ENCODE measurements at places on chromosomes 3 and 15.

GRCh38 chr3:53230041-53230621, 25.7 kb downstream of the TKT start:
- peak overlapping the region; percentile 49 for H3K27ac ChIP-seq
- H3K36me3 ChIP-seq, result peaks cover 44% of the 10 kb centered on the region
- H3K4me3 ChIP-seq, result no peak overlapping the region
- H3K27me3 ChIP-seq, result no peaks in the 10 kb centered on the region
- no peak for DNase-seq

- H3K4me3 ChIP-seq, result no peak overlapping the region
- no peaks in the 10 kb centered on the region for H3K27me3 ChIP-seq
- peaks cover 21% of the 10 kb centered on the region for H3K36me3 ChIP-seq
- no peak overlapping the region for H3K27ac ChIP-seq
- no peak for DNase-seq
Observed at GRCh38 chr15:67564968-67565345, 22.5 kb downstream of the MAP2K5 start.

DNA sequence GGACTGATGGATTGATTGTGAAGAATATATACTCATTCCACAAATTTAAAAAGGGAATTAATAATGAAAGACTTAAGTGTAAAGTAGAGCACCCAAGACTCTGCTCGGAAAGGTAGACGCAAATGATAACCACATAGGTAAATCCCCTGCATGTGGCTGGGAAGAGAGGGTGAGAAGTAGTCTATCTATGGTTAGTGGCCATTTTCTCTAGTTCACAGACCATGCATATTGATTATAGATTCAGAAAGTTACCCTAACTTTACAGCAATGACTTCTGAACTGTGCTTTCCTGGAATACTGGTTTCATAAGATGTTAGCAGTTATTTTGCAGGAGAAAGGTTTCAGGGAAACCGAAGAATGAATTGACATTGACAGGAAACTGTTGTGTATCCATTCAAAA, 51.7 kb downstream of the CASR start:
- no peak overlapping the region for H3K4me3 ChIP-seq
- H3K4me1 ChIP-seq, result peaks cover 19% of the 10 kb centered on the region
- no peak overlapping the region for H3K27ac ChIP-seq
- no peak for DNase-seq
- no peaks in the 10 kb centered on the region for H3K36me3 ChIP-seq

DNA sequence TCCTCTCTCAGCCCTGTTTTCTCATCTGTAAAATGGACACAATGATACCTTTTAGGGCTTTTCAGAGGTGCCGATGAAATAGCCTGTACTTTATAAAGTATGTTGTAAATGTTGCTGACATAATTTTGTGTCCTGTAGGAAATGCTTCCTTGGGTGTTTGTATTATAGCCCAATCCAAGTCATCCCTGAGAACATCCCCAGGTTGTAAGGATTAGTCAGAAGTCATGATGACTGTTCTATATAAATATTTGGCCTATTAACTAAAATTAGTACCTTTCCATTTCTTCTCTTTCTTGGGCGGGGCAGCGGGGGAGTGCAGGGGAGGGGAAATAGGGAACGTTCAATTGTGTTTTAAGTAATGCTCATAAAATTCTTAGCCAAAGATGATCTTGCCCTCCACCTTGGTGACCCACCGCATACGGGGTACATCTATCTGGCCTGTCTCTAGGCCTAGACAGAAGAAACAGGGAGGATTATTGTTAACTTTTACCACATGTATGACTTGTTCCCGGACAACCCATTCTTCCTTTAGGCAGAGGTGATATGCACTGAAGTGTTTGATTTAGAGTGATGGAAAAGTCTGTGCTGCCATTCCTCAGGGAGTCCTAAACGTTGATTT, 120.7 kb downstream of the VGLL4 start:
- DNase-seq, result no peak
- no peaks in the 10 kb centered on the region for H3K27me3 ChIP-seq
- no peak overlapping the region for H3K27ac ChIP-seq
- H3K4me1 ChIP-seq, result no peaks in the 10 kb centered on the region

DNA sequence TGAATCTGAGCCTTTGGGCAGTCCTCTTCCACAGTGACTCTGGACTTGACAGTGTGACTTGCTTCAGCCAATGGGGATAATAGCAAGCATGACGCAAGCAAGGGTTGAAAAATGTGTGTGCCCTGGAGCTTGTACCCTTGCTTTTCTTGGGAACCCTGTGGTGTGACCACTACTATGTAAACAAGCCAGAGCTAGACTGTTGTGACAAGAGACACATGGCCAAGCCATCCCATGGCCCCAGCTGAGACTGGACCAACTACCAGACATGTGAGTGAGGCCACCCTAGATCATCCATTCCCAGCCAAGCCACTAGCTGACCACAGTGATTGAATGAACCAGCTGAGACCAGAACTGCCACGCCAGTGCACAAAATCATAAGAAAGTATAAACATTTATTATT, 11.8 kb downstream of the MYO1E start:
- H3K27me3 ChIP-seq, result peaks cover 52% of the 10 kb centered on the region
- H3K36me3 ChIP-seq, result peaks cover 6% of the 10 kb centered on the region
- no peak overlapping the region for H3K4me3 ChIP-seq
- H3K4me1 ChIP-seq, result peaks cover 8% of the 10 kb centered on the region

DNA sequence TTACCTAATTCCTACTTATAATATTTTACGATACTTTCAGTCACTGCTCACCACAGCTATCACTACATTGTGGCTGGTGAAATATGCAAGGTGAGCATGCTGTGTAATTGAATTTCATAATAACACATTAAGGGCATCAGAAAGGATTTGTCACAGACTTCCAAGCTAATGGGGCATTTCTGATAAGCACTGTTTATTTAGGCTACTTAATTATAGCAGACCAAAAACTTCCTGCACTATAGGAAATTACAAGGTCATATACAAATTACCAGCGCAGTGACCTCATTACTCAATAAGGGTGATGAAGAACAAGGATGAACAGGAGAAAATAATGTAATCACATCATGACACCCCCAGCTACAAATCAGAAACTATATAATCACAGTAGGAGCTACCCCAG, 88.6 kb upstream of the FAM3D start:
- no peaks in the 10 kb centered on the region for H3K36me3 ChIP-seq
- peaks cover 3% of the 10 kb centered on the region for H3K27me3 ChIP-seq
- H3K4me1 ChIP-seq, result no peaks in the 10 kb centered on the region
- DNase-seq, result no peak
- no peak overlapping the region for H3K4me3 ChIP-seq

- no peak overlapping the region for H3K4me3 ChIP-seq
- H3K27ac ChIP-seq, result no peak overlapping the region
- no peak for DNase-seq
- no peaks in the 10 kb centered on the region for H3K4me1 ChIP-seq
Observed at GRCh38 chr3:144496141-144496835, 524.7 kb downstream of the DIPK2A start.

- no peak for DNase-seq
- peaks cover 56% of the 10 kb centered on the region for H3K4me1 ChIP-seq
- peaks cover 11% of the 10 kb centered on the region for H3K27me3 ChIP-seq
- no peak overlapping the region for H3K27ac ChIP-seq
- peaks cover 2% of the 10 kb centered on the region for H3K36me3 ChIP-seq
Observed at GRCh38 chr15:85312929-85313331, 67.5 kb upstream of the AKAP13 start.

- H3K27ac ChIP-seq, result no peak overlapping the region
- H3K36me3 ChIP-seq, result no peaks in the 10 kb centered on the region
- H3K27me3 ChIP-seq, result peaks cover 9% of the 10 kb centered on the region
- no peak for DNase-seq
- no peak overlapping the region for H3K4me3 ChIP-seq
- H3K4me1 ChIP-seq, result no peaks in the 10 kb centered on the region
Observed at GRCh38 chr3:50389414-50389767, 30.1 kb upstream of the TMEM115 start.

- no peak overlapping the region for H3K4me3 ChIP-seq
- no peak overlapping the region for H3K27ac ChIP-seq
- H3K27me3 ChIP-seq, result no peaks in the 10 kb centered on the region
- no peaks in the 10 kb centered on the region for H3K4me1 ChIP-seq
- no peak for DNase-seq
Observed at GRCh38 chr3:143775459-143775858, 72.8 kb downstream of the SLC9A9 start.

DNA sequence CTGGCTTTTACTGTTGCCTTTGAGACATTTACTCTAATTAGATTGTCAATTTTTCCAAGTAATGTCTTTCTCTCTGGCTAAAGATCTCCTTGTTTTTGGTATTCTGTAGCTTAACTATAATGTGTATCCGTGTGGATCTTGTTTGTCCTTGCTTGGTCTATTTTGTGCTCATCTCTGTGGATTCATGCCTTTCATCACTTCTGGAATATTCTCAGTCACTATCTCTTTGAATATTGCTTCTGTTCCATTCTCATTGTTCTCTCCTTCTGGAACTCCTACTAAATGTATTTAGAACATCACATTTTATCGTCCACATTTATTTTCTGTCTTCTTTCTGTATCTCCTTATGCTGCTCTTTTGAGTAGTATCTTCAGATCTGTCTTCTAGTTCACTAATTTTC, 12.7 kb downstream of the PGPEP1L start:
- H3K36me3 ChIP-seq, result no peaks in the 10 kb centered on the region
- H3K27me3 ChIP-seq, result no peaks in the 10 kb centered on the region
- H3K27ac ChIP-seq, result no peak overlapping the region

DNA sequence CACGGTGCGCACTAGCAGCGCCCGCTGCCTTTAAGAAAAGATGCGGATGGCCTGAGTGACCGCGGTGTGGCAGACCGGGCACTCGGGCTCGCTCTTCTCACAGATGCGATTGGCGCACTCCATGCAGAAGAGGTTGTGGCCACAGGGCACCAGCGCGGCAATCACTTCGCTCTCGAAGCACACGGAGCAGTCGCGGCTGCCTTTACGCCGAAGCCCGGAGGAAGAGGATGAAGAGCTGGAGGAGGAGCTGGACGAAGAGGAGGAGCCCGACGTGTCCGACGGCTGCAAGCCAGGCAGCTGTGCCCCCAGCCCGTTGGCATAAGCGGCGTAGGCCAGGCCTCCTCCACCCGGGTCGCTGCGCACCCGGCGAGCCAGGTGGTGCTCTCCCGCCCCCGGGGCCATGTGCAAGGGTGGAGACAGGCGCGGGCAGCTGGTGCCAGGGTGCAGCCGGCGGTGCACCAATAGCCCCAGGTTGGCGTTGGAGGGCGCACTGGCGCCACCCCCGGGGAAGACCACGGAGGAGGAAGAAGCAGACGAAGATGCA, 2.6 kb downstream of the MEX3B start:
- H3K36me3 ChIP-seq, result peaks cover 4% of the 10 kb centered on the region
- H3K4me3 ChIP-seq, result peak overlapping the region; percentile 59
- no peak for DNase-seq
- no peak overlapping the region for H3K27ac ChIP-seq

- peaks cover 41% of the 10 kb centered on the region for H3K4me1 ChIP-seq
- H3K27me3 ChIP-seq, result no peaks in the 10 kb centered on the region
- no peak for DNase-seq
- H3K36me3 ChIP-seq, result peaks cover 67% of the 10 kb centered on the region
- no peak overlapping the region for H3K27ac ChIP-seq
Observed at GRCh38 chr15:67107014-67107812, 41.8 kb downstream of the SMAD3 start.

DNA sequence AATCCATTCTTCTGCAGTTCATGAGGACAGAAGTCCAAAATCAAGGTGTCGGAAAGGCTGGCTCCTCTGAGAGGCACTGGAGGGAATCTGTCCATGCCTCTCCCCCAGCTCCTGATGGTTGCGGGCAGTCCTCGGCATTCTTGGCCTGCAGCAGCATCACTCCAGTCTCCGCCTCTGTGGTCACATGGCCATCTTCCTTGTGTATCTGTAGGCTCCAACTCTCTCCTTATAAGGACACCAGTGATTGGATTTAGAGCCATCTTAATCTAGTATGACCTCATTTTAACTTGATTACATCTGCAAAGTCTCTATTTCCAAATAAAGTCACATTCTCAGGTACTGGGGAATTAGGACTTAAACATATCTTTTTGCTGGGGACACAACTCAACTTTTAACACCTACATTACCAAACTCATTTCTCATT, 56.0 kb upstream of the FLNB start:
- no peak overlapping the region for H3K4me3 ChIP-seq
- no peak overlapping the region for H3K27ac ChIP-seq
- no peak for DNase-seq
- no peaks in the 10 kb centered on the region for H3K4me1 ChIP-seq
- H3K36me3 ChIP-seq, result no peaks in the 10 kb centered on the region

GRCh38 chr3:27686642-27687041, 35.5 kb downstream of the EOMES start:
- H3K27me3 ChIP-seq, result peaks cover 14% of the 10 kb centered on the region
- H3K4me3 ChIP-seq, result no peak overlapping the region
- no peak overlapping the region for H3K27ac ChIP-seq
- no peaks in the 10 kb centered on the region for H3K4me1 ChIP-seq

GRCh38 chr15:23395030-23395692, 40.6 kb downstream of the GOLGA8S start:
- H3K27ac ChIP-seq, result no peak overlapping the region
- no peak overlapping the region for H3K4me3 ChIP-seq
- no peaks in the 10 kb centered on the region for H3K36me3 ChIP-seq
- no peak for DNase-seq

GRCh38 chr15:51396921-51397320, 55.5 kb downstream of the GLDN start:
- H3K27ac ChIP-seq, result no peak overlapping the region
- H3K4me1 ChIP-seq, result no peaks in the 10 kb centered on the region
- H3K4me3 ChIP-seq, result no peak overlapping the region

GRCh38 chr15:68040144-68040543, 14.0 kb upstream of the PIAS1 start:
- DNase-seq, result no peak
- H3K4me3 ChIP-seq, result no peak overlapping the region
- H3K4me1 ChIP-seq, result no peaks in the 10 kb centered on the region

- no peaks in the 10 kb centered on the region for H3K4me1 ChIP-seq
- H3K27me3 ChIP-seq, result no peaks in the 10 kb centered on the region
- H3K4me3 ChIP-seq, result no peak overlapping the region
- H3K27ac ChIP-seq, result no peak overlapping the region
- peaks cover 31% of the 10 kb centered on the region for H3K36me3 ChIP-seq
Observed at GRCh38 chr15:28228096-28228495, 93.9 kb downstream of the HERC2 start.

DNA sequence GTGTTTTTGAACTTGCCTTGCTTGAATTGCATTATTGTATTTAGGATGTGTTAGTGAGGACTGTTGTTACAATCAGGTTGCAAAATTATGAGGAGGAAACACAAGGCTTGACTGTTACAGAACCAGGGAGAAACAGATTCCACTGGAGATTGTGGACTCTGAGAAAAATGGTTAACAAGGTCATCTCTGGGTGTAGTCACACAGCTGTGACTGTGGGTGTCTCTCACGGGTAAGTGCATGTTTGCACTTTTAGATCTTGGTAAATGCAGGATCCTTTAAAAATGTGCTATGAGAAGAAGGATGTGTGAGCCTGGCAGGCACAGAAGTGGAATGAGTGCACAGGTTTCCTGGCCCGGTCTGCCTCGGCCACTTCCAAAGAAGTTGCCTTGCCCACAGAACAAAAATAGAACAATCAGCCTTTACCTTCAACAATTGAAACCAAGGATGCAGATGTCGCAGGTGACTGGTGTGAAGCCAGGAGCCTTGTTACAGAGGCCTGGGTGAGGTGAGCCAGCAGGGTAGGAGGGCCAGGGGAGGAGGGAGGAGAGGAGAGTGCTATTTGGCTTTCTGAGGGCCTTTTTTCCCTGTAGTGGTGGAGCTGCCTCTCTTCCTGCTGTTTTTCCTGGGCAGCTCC, 68.0 kb downstream of the ABHD5 start:
- H3K36me3 ChIP-seq, result no peaks in the 10 kb centered on the region
- H3K27me3 ChIP-seq, result peaks cover 4% of the 10 kb centered on the region

Measured in activated naive CD4-positive, alpha-beta T cell treated with anti-CD3 and anti-CD28 coated beads, Interleukin-2, amount 10 ng/mL, durations not matched to agents 7 days and 5 days (primary cell).